ENCODE measurements at places on chromosomes 7 and 10.
A peak's percentile ranks its signal among the peaks of the same experiment; 100 is the strongest.

GRCh38 chr7:128434413-128435326, 21.0 kb upstream of the HILPDA start:
- peak; percentile 47 for ATAC-seq

- no peak for ATAC-seq
These were observed 337.2 kb upstream of the LRGUK start for GRCh38 chr7:133789974-133790373.

- ATAC-seq: peak; percentile 95
These were observed 240.0 kb downstream of the ARHGAP21 start for GRCh38 chr10:24483701-24484100.

DNA sequence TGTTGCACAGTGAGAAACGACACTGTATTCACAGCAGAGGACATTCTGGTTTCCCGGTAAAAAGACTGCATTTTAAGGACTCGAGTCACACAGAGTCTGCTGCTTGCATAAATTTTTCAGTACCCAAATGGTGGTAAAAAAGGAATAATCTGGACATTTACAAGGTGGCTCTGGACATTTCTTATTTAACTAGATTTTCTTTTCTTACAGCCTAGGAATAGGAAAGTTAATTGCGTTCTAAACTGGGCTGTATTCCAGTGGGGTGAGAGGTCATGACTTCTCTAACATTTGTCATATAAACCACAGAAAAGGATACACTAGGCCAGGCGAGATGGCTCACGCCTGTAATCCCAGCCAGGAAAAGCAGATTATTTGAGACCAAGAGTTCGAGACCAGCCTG, 237.5 kb upstream of the KLF6 start:
- ATAC-seq: no peak

- ATAC-seq: no peak
These were observed 13.3 kb upstream of the CELF2 start for GRCh38 chr10:11004144-11005077.
